ENCODE measurements at places on chromosomes 11 and 22.

GRCh38 chr11:74650498-74650897, 58.1 kb downstream of the POLD3 start:
- DNase-seq = no peak

GRCh38 chr11:78740199-78741071, 165.8 kb upstream of the NARS2 start:
- no peak for DNase-seq

DNA sequence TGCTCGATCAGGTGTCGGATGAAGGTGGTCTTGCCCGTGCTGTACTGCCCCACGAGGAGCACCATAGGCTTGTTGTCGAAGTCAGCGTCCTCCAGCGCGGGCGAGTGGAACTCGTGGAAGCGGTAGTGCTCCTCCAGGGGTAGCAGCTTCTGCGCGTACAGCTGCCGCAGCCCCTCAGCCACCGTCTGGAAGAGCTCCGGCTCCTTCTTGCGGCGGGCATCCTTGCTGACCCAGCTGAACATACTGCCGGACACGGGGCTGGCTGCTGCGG, 263 bp downstream of the EHD1 start:
- DNase-seq = no peak

GRCh38 chr11:115123641-115124040, 380.6 kb downstream of the CADM1 start:
- no peak for DNase-seq

DNA sequence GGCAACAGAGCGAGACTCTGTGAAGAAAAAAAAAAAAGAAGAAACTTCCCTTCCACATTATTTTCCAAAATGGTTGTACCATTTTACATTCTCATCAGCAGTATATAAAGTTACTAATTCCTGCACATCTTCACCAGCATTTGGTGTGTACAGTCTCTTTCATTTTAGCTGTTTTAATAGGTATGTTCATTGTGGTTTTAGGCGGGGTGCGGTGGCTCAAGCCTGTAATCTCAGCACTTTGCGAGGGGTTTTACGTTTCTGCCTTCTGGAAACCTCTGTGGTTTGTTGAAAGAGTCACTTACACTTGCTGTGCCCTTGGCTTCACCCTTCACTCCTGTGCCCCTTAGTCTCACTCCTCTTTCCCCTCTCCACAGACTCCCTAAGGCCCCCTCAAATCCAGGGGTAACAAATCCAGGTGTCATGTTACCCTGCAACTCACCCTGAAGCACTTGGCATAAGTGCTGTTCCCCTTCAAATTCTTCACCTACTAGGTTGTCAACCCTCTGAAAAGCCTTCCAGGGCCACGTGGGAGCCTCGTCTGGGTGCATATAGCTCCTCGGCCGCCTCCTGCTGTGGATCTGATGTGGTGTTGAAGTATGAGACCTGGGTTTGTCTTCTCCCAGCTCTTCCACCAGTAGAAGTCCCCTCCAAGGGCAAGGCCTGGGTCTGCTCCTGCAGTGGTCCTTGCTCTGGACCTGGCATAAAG, 20.8 kb downstream of the TOB2 start:
- no peak for DNase-seq

DNA sequence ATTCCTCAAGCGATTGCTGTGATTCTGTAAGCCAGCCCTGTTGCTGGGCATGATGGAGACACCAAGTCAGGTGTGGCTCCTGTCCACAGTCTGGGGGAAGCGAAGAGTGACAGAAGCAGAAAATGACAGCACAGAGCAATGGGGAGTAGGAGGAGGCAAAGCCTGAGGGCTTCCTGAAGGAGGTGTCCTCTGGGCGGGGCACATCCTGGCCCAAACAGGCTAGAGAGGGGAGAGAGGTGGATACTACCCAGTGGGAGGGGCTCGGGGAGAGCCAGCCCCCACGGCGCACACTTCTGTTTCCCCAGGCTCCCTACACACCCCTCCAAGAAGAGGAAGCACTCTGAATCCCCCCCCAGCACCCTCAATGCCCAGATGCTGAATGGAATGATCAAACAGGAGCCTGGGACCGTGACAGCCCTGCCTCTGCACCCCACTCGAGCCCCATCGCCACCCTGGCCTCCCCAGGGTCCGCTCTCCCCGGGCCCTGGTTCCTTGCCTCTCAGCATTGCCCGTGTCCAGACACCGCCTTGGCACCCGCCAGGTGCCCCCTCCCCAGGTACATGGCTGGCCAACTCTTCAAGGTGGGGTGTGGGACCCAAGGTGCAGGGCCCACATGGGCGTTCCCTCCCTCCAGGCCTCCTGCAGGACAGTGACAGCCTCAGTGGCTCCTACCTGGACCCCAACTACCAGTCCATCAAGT, 18.9 kb downstream of the MYRF start:
- no peak for DNase-seq

DNA sequence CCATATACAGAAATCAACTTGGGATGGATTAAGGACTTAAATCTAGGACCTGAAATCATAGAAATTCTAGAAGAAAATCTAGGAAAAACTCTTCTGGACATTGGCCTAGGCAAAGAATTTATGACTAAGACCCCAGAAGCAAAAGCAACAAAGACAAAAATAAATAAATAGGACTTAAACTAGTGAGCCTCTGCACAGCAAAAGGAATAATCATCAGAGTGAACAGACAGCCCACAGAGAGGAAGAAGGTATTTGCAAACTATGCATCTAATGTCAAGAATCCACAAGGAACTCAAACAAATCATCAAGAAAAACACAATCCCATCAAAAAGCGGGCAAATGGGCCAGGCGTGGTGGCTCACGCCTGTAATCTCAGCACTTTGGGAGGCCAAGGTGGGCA, 32.4 kb downstream of the TTC28 start:
- no peak for DNase-seq

- no peak for DNase-seq
Measured at GRCh38 chr11:109112261-109112660, 309.7 kb upstream of the C11orf87 start.

DNA sequence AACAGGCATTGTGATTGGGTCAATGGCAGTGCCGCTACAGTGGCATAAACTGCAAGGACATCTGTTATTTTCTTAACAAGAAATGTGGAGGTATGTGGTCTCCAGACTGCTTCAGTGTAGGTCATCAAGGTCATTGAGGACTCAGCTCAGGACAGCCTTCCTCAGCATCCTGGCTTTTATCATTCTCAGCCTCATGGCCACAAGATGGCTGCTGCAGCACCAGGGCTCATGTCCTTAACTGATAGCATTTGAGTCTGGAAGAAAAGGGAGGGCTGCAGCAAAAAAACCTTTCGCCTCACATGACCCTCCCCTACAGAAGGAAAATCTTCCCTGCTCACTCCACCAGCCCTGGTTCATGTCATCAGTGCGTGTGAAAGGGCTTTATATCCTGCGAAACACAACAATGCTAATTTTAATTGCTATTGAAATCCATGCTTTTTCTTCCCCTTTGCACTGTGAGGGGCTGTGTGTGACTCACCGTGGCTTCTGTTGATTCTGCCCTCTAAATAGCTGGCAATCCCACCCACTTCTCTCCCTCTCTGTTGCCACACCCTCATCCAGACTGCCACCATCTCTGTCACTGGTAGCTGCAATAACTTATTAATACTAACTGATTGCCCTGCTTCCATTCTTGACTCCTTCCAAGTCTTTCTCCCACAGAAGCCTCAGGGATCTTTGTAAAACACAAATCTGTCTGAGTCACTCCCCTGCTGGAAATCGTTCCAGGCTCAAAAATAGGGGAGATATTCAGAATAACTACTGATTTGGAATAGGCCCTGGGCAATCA, 43.8 kb downstream of the CHRDL2 start:
- DNase-seq = no peak

DNA sequence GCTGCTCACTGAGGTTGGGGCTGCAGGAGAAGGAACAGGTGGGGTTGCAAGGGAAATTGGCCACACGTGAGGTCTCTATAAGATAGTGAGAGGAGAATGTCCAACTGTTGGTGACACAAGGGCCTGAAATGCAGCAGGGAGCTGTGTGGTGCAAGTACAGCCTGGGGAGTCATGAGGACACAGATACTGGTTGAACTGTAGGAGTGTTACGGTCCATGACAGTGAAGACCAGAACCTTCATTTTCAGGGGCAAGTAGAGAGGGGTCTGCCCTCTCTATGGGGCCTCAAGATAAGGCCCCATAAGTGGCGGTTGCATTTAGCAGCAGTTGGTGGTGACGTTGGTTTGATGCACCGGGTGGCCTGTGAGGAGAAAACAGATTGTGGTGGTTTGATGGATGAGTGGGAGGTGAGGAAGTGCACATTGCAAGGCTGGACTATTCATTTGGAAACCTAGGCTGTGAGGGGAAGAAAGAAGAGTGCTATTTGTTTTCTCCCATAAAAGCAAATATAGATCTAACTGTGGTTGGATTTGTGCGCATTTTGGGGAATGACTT, 39.4 kb downstream of the MICAL2 start:
- no peak for DNase-seq

DNA sequence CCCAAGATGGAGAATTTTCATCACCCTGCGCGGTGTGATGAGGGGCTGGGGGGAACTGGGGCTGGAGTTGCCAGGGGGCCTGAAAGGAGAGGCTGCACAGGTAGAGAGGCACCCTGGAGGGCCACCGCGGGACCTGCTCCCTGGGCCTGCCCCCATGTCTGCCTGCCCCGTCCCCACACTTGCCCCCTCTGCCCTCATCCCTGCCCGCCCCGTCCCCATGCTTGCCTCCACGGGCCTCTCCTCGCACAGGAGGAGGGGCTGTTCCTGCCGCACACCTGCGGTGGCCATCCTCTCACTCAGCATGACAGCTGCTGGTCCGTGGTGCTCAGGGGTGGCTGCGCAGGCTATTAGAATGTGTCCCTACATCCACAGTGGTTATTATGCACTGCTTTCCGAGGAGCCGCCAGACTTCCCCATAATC, 43.5 kb downstream of the LINC01488 start:
- no peak for DNase-seq

DNA sequence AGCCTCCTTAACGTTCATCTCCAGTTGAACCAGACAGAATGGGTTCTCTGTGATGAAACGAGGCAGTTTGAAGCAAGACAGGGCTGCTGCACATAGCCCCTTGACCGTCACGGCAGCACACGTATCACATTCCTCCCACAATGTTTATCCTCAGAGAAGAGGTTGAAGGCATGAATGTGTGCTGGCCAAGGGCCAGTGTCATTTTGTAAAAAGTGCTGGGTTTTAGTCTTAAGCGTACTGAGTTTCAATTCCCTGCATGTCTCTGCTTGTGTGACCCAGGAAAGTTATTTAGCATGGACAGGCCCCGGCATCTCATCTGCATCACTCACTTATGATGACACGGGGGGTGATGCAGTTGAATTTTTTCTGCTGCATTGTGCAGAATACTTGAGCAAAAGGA, 31.6 kb downstream of the TTC12 start:
- DNase-seq = no peak

GRCh38 chr11:33772300-33772699, 2.0 kb downstream of the FBXO3 start:
- no peak for DNase-seq

GRCh38 chr22:37486224-37486845, at the start of gene MFNG:
MFNG (minus strand) TSS chr22:37486384; CDS start chr22:37486177, 207 bp downstream.
- no peak for DNase-seq

DNA sequence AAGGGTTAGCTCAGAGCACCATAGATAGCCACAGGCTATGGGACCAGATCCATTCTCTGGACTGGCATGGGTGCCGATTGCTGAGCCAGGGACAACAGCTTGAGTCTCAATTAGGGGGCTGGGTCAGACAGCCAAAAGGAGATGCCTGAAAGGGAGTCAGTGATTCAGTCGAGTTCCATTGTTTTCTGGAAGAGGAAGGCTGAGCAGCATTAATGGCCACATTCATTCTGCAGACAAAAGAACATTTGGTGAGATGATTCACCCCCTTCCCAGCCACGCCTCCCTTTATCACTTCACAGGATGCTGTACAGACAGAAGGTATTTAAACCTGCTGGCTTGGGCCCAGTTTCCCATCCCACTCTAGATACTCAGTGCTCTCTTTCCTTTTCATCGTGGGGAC, 131.9 kb downstream of the ADAMTS15 start:
- DNase-seq = no peak

DNA sequence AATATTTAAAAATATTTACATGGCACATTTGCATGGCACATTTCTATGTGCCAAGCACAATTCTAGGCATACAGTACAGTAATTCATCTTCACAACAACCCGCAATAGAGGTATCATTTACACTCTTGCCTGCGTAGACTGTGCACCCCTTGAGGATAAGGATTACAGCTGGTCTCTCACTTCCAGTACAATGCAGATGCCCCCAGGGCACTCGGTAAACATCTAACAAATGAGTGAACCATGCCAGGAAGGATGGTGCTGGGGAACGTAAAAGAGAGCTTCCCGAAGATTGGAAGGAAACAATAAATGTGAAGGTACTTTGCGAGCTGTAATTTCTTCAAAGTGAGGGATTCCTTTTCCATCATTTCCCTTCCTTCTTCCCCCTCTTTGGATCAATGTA, 1.3 kb downstream of the PRPF19 start:
- no peak for DNase-seq

- no peak for DNase-seq
Measured at GRCh38 chr22:36860821-36861659, at the start of gene NCF4. NCF4 (plus strand) TSS chr22:36861006; CDS start chr22:36861172, 166 bp downstream.

- DNase-seq = no peak
Measured at GRCh38 chr22:39405346-39406085, 5.9 kb downstream of the TAB1 start.

DNA sequence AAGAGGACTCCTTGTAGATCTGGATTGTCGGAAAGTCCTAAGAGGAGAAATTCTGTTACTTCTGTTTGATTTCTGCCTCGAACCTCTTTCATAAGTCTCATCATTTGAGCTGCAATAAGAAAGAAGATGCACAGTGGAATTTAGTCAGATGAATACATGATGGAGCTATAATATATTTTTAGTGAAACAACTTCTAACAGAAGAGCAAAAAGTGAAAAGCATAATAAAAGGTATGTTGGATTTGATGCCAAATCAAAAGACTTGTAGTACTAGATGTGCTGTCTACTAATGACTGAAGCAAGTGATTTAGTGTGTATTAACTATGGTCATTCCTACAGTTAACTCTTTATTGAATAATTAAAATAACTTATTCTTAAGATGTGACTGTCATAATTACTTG, at the start of gene OR5AP2:
TSS of gene OR5AP2 (minus strand) at position 101 of the 400 bp plus-strand sequence. CDS start at position 101, 0 bp downstream.
- DNase-seq = no peak

GRCh38 chr11:44607319-44607962, 42.0 kb downstream of the CD82 start:
- DNase-seq = no peak

GRCh38 chr11:124610295-124610694, 933 bp upstream of the PANX3 start:
- no peak for DNase-seq

GRCh38 chr11:36081274-36081945, 137.5 kb downstream of the LDLRAD3 start:
- DNase-seq = no peak

DNA sequence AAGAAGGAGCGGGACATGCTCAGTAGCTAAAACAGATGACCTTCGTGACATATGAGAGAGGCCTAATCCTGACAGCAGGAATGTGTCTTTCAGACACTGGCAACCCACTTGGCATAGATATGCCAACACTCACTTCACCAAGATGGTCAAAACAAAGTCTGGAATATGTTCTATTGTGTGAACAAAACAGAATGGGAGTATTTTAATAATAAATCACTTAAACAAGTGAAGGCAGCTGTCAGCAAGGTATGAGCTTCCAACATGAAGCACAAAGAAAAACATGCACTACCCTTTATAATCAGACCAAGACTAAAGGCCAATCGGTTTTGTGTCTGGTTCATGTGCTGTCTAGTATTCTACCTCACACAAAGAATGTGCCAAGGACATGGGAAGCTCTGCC, 23.1 kb downstream of the CCDC34 start:
- DNase-seq = no peak

GRCh38 chr11:17257196-17257595, 19.3 kb upstream of the NUCB2 start:
- DNase-seq = no peak

- no peak for DNase-seq
Measured at GRCh38 chr22:26417406-26417805, 11.7 kb upstream of the ASPHD2 start.

GRCh38 chr11:75428989-75429640, 3.9 kb downstream of the KLHL35 start:
- no peak for DNase-seq
